ENCODE measurements at places on chromosomes 4 and X. TPM values are rescaled to one million over a fixed set of nuclear protein-coding genes. Genes with fewer than 3 reads are reported as not detected.

The MAGEA6 gene
- total RNA-seq = not detected

The HNRNPDL gene
- 345 TPM for total RNA-seq

The ZRSR2 gene
- total RNA-seq = 12.4 TPM

The DDIT4L gene
- total RNA-seq = 0.60 TPM

The SLC25A4 gene
- 5.0 TPM for total RNA-seq

The MBNL3 gene
- total RNA-seq = 15.3 TPM

The HEPH gene
- not detected for total RNA-seq

The GNPDA2 gene
- total RNA-seq = 13.8 TPM

The AFP gene
- not detected for total RNA-seq

The ADRA2C gene
- total RNA-seq = not detected

The TEX13D gene
- not detected for total RNA-seq

The TXLNG gene
- 21.4 TPM for total RNA-seq

The GIMD1 gene
- not detected for total RNA-seq

The HTRA3 gene
- total RNA-seq = not detected

The MTMR8 gene
- 4.1 TPM for total RNA-seq

The ASB9 gene
- 0.32 TPM for total RNA-seq

The ANK2 gene
- 2.1 TPM for total RNA-seq

The ENPEP gene
- total RNA-seq = not detected

The DGAT2L6 gene
- total RNA-seq = not detected

The ANKRD50 gene
- 0.42 TPM for total RNA-seq

The PCDH7 gene
- total RNA-seq = not detected

The KIAA1210 gene
- total RNA-seq = not detected

The NAP1L3 gene
- total RNA-seq = 2.4 TPM

The CXCL6 gene
- total RNA-seq = not detected

All from activated CD4-positive, alpha-beta T cell treated with anti-CD3 and anti-CD28 coated beads for 36 hours (primary cell).